Gastroesophageal sphincter (tissue), 4 donors: ENCODE measurements at places on chromosomes 7 and 10. TPM values are rescaled to one million over a fixed set of nuclear protein-coding genes. Genes with fewer than 3 reads are reported as not detected.

NAT16 gene
- not detected for total RNA-seq

DNA sequence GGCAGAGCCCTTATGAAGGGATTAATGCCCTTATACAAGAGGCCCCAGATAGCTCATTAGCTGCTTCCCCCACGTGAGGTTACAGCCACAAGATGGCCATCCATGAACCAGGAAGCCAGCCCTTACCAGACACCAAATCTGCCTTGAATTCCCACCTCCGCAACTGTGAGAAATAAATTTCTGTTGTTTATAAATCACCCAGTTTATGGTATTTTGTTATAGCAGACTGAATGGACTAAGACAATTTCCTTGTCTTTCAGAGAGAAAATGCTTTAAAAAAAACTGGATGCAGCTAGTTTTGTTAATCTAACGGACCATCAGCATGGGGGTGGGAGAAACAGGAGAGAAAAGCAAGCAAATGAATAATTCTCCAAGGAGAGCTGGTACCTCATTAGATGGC, 36.5 kb downstream of the CBX3 start:
- H3K27ac ChIP-seq = no peak overlapping the region
- no peak overlapping the region for H3K4me3 ChIP-seq
- H3K36me3 ChIP-seq = no peaks in the 10 kb centered on the region

DNA sequence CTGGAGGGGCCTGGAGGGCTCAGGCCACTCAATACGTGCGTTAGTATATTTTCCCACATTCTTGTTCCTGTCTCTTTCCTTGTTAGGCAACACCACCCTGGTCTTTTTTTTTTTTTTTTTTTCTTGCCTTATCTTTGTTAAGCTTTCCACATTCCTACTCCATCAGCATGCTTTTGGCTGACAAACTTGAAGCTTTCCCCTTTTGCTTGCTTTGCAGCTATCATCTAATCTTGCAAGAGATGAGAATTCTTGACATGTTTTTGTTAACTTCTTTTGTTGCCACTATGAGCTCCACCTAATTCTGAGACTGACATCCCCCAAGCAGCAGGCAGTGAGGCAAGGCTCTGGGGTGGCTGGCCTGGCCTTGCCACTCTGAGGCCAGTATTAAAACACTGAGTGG, 52.5 kb upstream of the NRP1 start:
- H3K4me3 ChIP-seq = no peak overlapping the region
- no peak for ATAC-seq

GRCh38 chr10:7417807-7418206, 7.0 kb upstream of the SFMBT2 start:
- no peak overlapping the region for H3K27ac ChIP-seq
- ATAC-seq = no peak
- H3K27me3 ChIP-seq = peaks cover 22% of the 10 kb centered on the region
- H3K4me3 ChIP-seq = no peak overlapping the region
- no peaks in the 10 kb centered on the region for H3K36me3 ChIP-seq
- H3K4me1 ChIP-seq = peaks cover 3% of the 10 kb centered on the region

GRCh38 chr10:43749145-43749576, 100.5 kb upstream of the ZNF32 start:
- no peaks in the 10 kb centered on the region for H3K27me3 ChIP-seq
- ATAC-seq = no peak
- H3K36me3 ChIP-seq = no peaks in the 10 kb centered on the region
- no peak overlapping the region for H3K27ac ChIP-seq

PDZD7 gene
- total RNA-seq = 0.39 TPM
